ENCODE measurements at places on chromosomes 16 and 17.

- DNase-seq = no peak
These were observed 260.3 kb downstream of the FTO start for GRCh38 chr16:53964145-53964790.

DNA sequence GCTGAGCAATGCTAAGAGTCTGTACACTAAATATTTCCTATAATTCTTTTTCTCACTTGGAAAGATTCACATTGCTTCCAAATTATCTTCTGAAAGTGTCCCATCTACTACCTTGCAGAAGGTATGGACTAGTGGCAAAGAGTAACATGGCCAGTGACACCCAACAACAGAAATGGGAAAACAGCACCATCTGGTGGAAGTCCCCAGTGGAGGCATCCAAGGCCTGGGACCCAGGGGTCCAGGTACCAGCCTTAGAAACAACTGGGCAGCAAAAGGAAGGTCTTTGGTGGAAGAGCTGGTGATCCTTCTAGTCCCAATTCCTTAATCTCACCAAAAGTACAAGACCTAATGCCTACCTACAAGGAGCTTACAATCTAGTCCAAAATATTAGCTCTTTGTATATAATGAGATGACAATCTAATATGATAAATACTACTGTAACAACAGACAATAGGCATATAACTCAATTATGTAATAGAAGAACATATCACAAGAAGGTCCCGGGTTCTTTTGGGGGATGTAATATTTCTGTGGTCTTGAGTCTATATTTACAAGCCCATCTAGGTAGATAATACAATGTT, 55.3 kb downstream of the SKAP1 start:
- DNase-seq = no peak

DNA sequence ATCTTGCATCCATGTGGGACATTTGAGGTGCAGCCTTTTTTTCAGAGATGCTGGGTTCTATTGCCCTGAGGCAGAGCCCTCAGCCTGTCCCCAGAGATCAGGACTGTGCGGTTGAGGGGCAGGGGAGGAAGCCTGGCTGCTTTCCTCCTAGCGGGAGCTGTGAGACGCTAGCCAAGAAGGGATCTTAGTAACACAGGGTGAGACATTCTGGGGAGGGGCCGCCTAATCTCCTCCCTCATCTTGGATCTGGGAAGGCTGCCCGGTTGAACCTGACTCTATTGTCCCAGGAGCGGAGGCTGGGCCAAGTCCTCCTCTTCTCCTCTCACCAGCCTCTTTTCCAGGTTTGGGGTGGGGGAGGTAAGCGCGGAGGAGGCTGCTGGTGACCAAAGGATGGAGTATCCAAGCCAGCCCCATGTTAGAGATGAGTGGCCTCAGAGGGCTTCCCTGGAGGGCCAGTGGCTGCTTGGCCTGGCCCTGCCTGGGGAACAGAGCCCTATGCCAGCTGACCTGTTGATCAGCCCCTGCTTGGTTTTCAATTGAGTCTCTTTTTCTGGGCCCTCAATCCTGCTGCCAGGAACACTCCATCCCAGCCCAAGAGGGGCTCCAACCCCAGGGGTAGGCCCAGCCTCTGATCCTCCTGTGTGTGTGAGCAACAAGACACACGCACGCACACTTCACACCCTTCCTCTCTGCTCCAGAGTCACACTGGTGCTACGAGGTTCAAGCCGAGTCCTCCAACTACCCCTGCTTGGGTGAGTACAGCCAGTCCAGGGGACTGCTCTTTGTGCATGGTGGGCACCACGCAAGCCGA, 5.0 kb downstream of the CA4 start:
- DNase-seq = no peak

DNA sequence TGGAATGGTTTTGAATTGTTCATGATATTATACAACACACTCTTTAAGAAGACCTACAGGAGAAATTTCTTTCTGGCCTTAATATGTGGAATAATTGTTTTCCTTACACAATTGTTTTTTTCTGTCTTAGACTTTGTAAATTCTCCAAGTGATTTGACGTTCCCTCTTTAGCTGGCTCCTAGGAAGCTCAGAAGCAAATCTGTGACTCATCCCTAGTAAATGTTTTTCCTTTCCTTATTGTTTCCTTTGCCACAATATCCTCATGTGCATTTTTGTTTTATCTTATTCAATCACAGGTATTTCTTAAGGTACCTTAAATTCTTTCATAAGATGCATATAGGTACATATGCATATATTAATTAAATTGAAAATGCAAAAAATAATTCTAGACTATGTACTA, 13.5 kb downstream of the KIAA0753 start:
- no peak for DNase-seq

- DNase-seq = no peak
These were observed 92.8 kb downstream of the DNAH3 start for GRCh38 chr16:21057875-21058274.

- no peak for DNase-seq
These were observed 4.8 kb upstream of the C1QBP start for GRCh38 chr17:5443728-5444127.

DNA sequence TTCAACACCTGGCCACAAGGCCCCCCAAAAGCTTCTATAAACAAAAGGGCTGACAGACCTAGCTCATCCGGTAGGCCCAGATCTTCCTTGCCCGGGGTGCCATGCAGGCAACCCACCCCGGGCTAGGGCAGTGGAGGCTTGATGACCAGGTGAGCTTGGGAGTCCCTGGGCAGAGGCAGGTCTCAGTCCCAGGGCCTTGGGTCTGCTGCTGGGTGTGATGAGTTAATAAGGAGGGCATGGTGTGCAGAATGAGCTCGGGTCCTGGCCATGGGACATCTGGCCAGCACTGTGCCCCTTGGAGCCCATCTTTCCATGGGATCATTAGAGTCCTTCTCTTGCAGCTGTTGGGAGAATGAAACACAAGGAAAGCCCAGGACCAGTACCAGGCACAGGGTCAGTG, 20.2 kb upstream of the MPRIP start:
- no peak for DNase-seq

DNA sequence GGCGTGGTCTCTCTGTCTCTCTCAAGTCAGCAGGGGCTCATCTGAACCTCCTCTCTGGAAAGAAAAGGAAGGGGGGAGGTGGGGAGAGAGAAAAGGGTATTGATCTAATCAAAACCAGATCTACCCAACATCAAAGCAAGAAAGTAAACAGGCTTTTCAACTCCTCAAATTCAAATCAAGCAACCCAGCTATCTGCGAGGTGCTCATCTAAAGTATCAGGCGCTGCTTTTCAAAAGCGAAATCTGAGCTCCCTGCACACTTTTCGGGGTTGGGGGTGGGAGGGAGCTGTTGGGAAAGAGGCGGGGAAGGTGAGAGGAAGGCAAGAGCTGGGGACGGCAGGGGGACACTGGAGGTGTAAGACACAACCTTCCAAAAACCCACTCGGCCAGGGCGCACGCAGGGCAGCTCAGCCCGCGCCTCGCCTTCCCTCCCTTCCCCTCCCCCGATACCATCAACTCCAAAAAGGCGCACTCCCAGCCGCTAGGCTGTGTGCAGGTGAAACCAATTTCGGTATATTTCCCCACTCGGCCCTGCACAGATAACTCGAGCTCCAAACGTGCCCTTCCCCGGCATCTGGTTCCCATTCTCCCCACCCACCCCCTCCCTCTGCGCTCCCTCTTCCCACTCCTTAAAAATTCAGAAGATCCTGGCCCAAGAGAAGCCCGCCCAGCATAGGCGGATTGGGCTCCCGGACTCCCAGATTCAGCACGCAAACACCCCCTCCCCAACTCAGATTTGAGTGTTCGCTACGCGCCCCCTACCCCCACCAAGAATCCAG, 2.6 kb downstream of the AXIN2 start:
- DNase-seq = no peak

- no peak for DNase-seq
These were observed 472.8 kb downstream of the MAF start for GRCh38 chr16:79127766-79128165.

Data from epithelial cell of prostate (primary cell).